Panc1 (cell line): ENCODE measurements at places on chromosomes 2 and 18.

DNA sequence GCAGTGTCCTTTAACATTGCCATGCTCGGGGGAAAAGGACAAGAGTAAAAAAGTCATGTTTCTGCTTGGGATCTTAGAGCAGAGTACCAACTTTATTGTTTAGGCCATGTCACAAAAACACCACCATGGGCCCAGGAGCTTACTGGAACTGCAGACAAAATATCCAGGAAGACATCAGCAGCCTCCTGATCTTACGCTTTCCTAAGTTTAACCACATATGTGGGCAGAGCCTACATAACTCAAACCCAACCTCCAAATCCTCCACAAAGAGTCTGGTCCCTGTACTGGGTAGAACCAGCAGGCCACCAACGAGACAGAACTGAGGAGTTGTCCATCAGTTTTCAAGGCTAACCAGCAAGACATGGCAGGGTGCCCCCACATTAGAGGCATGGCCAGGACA, 10.3 kb downstream of the GALNT14 start:
- no peak for DNase-seq

DNA sequence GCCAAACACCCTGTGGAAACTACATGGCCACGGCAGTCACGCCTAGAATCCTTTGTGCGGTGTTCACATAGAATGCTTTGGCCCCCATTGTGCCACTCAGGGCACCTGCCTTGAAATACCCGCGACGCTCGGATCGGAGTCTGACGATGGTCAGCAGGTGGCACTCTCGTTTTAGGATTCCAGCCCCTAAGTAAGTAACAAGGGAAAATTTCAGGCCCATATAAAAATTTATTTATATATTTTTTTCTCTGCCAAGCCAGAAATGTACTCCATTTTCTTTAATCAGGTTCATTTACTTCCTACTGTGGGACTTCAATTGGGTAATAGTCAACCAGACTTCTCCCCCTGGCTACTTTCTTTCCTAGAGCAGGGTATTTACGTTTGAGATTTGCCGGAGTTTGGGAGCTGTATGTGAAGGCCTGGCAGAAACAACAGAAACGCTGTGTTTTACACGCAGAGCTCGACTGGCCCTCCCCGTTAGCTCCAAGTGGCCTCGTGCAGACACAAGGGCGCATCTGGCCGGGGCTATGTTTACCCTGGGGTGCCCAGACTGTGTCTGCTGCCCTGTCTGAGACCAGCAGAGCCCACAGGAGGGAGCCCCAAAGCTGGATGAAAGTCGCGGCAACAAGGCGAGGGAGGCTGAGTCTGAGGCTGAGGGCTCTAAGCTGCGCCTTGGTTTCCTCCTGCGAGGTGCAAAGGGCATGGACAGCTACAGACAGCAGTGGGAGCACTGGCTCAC, 41.6 kb downstream of the LRRC30 start:
- DNase-seq: no peak

DNA sequence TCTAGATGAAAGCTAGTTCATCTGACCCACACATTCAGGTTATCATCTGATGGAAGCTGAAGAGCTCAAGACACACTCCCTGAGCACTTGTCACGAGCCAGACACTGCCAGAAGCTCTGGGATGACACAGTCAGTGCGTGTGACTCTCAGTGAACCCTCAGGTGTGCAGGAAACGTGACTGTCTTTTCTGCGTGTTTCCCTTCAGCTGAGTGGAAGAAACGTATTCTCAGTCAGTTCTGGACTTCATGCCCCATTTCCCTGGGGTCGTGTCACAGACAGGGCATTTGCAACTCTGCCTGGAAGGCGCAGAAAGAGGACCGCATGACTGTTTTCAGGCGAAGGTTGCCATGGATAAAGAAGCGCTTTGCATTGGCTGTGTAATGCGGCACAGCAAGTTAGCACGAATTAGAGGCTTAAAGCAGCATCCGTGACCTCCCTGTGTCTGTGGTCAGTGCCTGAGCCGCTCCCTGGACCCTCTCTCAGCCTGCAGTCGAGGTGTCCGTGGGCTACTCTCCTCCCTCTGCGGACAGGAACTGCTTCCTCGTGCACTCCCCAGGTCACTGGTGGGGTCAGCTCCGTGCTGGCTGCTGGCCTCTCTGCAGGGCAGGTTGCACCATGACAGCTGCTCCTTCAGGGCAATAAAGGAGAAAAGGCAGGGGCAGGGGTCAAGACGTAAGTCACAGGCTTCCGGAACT, 3.3 kb upstream of the ALLC start:
- no peak for DNase-seq

GRCh38 chr2:40192864-40193669, 258.8 kb downstream of the SLC8A1 start:
- DNase-seq: no peak

DNA sequence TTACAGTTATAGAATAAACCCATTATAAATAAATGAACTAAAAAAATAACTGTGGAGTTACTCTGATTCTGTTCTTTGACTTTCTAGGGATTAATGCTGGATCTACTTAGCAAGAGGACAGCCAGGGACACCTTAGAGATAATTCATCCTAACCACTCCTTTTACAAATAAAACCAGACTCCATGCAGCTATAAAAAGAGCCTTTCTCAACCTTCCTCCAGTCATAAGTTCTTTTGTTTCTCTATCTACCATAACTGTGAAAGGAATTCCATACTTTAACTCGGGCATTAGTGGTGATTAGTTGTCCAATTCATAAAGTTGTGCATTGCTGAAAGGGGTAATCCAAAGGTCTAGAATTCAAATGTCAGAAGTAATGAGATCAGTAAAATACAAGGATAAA, 682.4 kb downstream of the DPP10 start:
- no peak for DNase-seq

DNA sequence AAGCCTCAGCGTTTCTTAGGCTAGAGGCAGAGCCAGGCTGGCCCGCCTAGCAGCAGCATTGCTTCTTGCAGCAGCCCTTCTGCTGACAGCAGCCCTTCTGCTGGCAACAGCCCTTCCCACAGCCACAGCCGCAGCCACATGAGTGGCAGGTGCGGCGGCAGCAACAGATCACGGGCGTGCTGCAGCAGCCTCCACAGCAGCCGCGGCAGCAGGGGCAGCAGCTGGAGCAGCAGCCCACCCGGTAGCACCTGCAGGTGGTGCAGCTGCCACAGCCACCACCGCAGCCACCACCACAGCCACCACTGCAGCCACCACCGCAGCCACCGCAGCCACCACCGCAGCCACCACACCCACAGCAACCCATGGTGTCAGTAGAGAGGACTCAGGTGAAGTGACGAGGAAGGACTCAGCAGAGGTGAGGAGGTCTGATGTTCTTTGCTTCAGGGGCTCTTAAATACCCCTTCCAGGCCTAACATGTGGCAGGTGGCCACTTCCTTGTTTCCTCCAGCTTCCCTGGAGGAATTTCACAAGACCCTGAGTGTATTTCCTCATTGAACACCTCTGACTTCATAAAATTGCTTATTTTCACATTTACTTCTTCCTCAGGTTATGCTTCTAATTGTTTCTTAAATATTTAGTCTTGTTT, at the start of gene SCYGR6:
Gene SCYGR6 (minus strand): TSS at position 364 of the 646 bp plus-strand sequence. CDS start 0 bp downstream, at position 364.
- DNase-seq: no peak

DNA sequence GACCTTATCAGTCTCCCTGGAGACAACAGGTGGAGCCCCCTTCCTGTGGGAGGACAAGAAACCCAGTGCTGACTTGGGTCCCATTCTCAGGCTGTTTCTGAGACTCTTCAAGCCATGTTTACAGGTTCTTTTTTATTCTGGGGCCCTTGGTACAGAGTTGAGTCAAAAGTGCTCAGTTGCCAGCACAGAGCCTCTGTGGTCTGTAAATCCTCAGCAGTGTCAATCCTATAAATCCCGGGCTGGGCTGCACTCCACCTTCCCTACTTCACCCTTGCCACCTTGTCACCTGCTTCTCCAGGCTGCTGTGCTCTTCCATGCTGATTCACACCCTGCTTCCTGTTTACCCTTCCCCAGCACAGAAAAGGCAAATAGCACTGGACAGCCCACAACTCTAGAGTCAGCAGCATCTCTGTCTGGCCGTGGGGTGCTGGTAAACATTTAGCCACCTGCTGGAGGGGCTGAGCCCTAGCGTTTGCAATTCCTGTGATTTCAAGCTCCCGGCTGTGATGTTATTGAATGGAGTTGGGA, 74.7 kb downstream of the TNFRSF11A start:
- DNase-seq: peak; percentile 48

- no peak for DNase-seq
Measured at GRCh38 chr2:65317841-65318240, 90.2 kb downstream of the ACTR2 start.

GRCh38 chr2:190982262-190983034, 31.5 kb downstream of the STAT1 start:
- DNase-seq: no peak

DNA sequence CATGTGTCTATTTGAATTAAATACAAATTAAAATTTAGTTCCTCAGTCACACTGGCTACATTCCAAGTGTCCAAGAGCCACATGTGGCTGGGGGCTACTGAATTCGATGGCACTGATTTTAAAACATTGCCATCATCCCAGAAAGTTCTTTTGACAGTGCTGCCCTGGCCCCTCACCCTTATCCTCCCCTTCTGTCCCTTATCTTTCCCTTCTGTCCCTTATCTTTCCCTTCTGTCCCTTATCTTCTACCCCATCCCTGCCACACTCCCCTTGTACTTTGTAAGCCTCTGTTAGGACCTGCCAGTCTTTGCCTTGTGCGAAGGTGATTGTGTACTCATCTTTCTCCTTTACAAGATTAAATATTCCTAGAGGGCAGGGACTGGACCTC, 85.2 kb downstream of the DNMT3A start:
- DNase-seq: no peak

DNA sequence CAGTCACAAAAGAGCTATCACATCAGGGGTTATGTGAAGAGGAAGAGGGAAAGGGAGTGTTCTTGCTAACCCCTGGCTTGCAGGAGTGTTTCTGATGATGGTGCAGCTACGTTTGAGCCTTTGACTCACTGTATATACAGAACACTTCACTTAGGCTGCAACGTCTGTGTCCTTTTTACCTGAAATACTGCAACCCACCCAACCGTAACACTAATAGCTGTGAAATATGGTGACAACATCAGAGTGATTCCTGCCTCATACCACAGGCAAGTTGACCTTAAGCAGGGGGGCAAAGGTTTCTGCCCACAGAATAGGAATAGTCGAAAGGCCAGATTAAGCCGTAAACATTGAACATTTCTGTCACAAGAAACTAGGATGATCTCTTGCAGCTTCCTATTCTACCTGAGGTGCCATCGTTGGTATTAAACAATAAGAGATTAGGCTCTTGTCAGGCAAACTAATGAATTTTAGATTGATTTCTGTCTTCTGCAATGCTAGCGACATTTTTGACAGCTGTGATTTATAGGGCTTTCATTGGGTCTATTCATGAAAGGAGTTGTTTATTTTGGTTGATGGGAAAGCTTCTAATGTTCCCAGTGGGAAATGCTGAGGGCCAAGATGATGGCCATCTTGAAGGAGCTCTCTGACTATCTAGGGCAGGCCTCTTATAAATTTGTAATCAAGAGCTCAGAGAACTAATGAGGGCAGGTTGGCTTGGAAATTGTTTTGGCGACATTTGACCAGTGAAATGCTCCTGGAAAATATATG, 316.8 kb downstream of the PIK3C3 start:
- DNase-seq: no peak

- no peak for DNase-seq
Measured at GRCh38 chr18:59048378-59048777, 91.3 kb upstream of the SEC11C start.

DNA sequence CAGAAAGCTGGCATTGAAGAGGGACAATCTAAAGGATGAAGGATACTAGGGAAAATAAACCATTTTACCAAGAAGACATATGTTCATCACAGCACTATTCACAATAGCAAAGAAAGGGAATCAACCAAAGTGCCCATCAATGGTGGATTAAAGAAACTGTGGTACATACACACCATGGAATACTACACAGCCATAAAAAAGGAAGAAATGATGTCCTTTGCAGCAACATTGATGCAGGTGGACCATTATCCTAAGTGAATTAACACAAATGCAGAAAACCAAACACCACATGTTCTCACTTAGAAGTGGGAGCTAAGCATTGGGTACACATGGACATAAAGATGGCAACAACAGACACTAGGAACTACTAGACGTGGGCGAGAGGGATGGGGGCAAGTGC, 7.2 kb upstream of the MFF start:
- no peak for DNase-seq

GRCh38 chr2:86818114-86818801, 27.5 kb upstream of the CD8A start:
- no peak for DNase-seq

- DNase-seq: peak; percentile 74
Measured at GRCh38 chr2:201451292-201452057, at the start of the genes STRADB and TRAK2. Gene STRADB, plus strand, starts transcription at chr2:201451740. Its CDS starts 3,101 bp downstream, at chr2:201454841. Gene TRAK2, minus strand, starts transcription at chr2:201451458. Its CDS starts 30,951 bp downstream, at chr2:201420507.

- DNase-seq: no peak
Measured at GRCh38 chr18:45642238-45642637, 27.0 kb downstream of the SLC14A2 start.

- DNase-seq: no peak
Measured at GRCh38 chr2:43311276-43311675, 84.9 kb upstream of the ZFP36L2 start.

DNA sequence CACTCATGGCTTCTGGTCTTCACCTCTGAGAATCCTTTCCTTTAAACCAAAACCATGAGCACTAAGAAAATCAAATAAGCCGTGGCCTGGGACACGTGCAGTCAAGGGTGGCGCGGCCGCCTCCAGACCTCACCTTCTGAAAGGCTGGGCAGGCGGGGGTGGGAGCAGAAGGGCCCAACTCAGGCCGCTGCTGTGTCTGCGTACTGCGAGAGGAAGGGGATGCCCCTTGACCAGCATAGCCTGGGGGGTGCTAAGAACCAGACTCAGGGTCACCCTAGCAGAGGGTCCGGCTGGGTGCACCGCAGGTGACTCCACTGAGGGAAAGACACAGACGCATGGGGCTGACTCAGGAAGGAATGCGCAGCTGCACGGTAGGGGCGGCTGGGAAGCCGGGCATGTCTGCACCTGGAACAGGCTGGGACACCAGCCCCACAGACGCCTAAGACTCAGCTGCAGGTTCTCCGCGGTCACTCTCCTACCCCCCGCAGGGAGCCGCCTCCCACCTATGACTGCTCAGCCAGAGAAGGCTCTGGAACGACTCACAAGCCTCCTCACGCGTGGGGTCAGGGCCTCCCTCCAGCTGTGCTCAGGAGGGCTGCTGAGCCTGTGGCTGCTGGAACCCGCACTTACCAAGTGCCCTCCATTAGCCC, 432.4 kb upstream of the MYT1L start:
- DNase-seq: no peak

GRCh38 chr18:37188016-37188791, 359.3 kb downstream of the KIAA1328 start:
- DNase-seq: no peak
